ENCODE measurements at places on chromosomes 6 and 20.

- DNase-seq = peak; percentile 81
Observed at GRCh38 chr6:17987697-17988421, 424 bp upstream of the KIF13A start.

DNA sequence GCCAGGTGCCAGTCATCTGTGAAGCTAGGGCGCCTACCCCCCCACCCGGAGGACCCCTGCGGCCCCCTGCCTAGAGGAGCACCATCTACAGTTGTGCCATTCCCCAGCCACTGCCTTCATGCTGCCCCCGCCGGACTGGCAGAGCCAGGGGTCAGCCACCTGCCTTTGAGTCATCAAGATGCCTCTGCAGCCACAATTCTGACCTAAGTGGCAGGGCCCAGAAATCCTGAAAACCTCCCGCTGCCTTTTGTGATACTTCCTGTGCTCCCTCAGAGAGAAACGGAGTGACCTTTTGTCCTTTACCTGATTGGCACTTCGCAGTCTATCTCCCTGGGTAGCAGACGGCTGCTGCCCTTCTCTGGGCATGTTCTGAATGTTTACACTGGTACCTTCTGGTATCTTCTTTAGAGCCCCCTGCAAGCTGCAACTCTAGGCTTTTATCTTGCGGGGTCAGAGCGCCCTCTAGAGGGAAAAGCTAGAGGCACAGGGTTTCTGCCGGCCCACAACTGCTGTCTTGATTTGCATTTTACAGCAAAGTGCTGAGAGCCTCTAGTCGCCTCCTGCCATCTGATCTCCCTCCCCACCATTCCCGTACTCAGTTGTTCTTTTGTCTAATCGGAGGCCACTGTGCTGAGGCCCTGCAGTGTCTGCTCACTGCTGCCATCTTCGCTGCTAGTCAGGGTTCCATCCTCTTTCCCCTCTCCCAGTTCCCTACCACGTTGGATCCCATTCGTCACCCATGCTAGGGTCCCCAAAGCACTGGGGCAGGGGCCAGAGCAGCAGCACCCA is 26.9 kb downstream of the SPATA2 start:
- peak; percentile 71 for DNase-seq

DNA sequence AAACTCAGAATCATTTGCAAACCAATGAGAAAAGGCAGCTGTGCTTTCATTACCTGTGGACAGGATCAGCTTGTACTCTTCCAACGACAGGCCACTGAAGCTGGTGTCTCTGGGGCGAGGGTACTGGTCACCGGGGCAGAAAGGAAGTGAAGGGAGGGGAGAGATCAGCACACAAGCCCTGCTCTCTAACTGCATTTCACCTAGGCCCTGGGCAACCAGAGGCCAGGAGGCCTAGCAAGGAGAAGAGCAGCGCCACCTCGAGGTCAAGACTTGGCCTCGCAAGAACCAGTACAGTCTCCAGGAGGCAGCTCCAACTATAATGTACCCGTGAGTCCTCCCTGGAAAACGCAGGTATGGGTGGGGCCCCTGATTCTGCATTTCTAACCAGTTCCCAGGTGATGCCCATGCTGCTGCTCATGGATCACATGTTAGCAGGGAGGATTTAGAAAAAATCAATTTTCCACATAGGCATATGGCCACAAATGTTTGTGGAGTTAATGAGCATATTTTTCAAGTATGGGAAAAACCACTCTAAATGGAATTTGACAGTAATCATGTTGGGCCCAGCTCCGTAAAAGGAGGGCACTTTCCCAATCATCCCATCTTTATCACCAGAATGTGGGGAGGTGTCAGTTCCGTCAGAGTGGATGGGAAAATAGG is 11.0 kb downstream of the UQCC2 start:
- peak; percentile 86 for DNase-seq

DNA sequence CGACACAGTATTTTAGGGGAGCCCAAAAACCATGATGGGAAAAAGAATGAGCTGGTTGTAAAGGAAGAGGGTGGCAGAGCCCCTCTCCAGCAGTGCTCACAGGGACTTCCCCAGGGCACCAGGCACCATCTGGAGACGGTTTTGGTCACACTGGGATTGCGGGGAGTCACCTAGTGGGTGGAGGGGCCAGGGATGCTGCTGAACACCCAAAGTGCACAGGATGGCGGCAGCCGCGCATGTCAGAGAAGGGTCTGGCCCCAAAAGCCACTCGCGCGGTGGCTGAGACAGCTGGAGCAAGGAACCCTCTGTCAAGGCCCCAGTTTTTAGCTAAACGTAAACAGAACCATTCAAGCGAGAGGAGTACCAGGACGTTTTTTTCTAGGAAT is 10.8 kb downstream of the CTSZ start:
- DNase-seq = no peak

DNA sequence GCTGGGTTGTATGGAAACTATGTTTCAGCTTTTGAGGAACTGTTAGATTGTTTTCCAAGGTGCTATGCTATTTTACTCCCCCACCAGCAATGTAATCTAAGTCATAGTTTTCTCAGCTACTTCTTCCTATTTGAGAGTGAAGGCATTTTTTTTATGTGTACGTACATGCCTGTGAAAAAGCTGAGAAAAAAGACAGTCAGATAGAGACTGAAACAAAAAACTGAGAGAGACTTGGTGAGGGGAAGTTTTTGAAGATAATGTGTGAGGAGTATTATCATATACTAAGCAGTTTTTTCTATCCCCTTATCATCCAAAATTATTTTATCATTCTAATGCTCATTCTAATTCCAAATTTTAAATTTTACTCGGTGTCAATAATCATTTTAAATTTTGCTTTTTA is 780.0 kb downstream of the BCKDHB start:
- no peak for DNase-seq

DNA sequence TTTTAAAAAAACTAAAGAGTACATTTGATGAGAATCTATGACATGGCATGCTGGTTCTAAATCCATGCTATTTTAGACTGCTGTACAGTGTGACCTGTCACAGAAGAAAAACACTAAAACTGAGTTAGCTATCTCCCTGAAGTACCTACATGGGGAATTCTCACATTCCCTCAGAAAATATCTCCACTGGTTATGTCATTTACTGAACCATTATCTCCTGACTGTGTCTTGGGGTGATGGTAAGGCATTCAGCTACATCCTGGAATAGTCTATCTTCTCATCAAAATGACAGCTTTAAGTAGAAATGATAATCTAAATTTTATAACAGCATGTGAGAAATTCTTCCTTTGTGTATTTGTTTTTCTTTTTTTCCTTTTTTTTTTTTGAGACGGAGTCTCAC is 172.1 kb upstream of the HTR1E start:
- DNase-seq = no peak

Measured in B cell (primary cell).